Left hindlimb (tissue), 1 donor: ENCODE measurements at places on chromosomes 12 and 14.

DNA sequence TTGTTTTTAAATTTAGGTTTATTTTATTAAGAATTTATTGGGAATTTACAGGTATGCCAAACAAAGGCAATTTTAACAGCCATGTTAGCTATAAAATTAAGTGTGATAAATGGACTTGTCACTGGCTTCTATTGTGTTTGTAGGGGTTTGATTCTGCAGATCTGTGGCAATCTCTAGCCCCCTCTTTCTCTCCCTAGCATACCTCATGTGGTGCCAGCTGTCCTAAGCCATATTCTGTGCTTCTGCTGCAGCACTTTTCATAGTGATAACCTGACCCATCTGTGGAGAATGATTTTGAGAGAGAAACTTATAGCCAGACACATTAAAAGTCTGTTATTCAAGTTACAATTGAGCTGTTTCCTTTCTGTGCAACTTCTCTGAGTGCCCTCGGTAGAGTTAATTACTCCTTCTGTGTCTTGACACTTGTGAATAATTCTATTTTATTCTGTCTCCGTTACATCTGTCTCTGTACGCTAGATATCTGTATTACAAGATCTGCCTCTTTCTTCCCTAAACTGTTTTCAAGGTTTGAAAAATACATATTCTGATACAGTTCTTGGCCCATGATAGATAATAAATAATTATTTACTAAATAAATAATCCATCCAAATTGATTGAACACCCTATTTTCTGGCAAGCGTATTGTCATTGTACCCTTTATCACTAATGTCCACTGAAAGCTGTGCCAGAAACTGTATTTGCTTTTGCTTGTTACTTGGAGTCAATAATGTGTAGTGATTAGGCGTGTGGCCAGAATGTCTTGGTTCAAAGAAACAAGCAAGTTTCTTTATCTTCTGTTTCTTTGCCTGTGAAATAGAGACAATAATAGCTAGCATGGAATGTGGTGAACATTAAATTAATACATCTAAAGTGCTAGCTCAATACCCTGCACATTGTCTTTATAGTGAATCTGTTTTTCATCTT is 40.0 kb downstream of the FRS2 start:
- DNase-seq, result no peak

DNA sequence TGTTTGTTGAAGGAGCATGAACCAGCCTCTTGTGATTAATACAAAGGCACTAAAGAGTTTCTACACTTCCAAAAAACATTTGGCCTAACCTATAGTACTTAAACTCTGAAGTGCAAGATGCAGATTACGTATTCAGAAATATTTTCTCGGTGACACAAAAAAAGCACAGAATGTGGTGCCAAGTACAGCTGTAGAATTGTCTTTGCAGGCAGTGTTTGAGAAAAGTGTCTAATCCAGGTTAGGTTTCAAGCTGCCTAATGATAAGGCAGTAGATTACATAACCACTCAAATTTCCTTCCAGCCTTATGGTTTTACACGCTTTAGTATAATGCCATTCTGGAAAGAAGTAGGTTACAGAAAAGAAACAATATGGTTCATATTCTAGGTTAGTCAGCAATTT is 205.2 kb downstream of the KLHL28 start:
- no peak for DNase-seq

GRCh38 chr12:120940006-120940405 is 35.8 kb upstream of the SPPL3 start:
- DNase-seq, result no peak

GRCh38 chr12:69247268-69248018 is 8.1 kb downstream of the CPSF6 start:
- no peak for DNase-seq

- DNase-seq, result no peak
These were observed 31.2 kb upstream of the KCNH5 start for GRCh38 chr14:63076488-63076887.
